CD4-positive, alpha-beta T cell (primary cell): ENCODE measurements at places on chromosomes 3 and 15.

DNA sequence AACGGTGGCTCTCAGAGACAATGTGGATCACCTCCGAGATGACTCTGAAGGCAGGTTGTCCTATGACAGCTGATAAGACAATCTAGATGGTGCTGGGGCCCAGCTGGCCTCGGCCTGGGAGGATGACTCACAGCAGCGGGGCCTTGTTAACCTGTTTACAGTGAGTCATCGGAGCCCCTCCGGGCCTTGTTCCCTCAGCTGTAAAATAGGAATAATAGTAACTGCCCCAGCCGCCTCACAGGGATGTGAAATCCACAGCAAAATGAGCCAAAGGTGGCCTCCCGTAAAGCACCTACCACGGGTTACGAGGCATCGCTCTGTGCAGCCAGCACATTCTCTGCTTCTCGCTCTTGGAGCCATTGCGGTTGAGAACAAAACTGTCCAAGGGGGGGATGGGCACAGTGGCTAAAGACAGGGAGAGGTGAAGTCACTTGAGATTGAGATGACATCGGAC is 88.6 kb upstream of the RASGRF1 start:
- no peak for DNase-seq

GRCh38 chr3:10529809-10530208 is 24.4 kb upstream of the ATP2B2 start:
- no peak for DNase-seq

DNA sequence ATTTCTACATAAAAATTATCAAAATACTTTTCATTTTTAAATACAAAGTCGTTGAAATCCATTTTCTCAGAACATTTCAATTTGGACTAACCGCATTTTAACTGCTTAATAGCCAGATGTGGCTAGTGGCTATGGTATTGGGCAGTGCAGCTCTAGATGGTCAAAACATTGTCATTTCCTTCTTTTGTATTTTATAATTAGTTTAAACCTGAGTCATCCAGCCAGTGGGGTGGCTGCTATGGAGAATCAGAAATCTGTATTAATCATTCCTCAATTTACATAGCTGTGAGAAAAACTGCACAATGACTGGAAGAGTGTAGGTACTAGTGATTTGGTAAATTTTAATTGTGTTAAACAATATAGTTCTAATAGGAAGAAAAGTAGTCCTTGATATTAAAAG is 245.3 kb downstream of the PDZRN3 start:
- no peak for DNase-seq

GRCh38 chr15:55915876-55916567 is 77.4 kb downstream of the NEDD4 start:
- DNase-seq, result no peak

- no peak for DNase-seq
Measured at GRCh38 chr3:58236527-58237237, 910 bp upstream of the ABHD6 start.
